ENCODE measurements at places on chromosomes 6 and 20.

DNA sequence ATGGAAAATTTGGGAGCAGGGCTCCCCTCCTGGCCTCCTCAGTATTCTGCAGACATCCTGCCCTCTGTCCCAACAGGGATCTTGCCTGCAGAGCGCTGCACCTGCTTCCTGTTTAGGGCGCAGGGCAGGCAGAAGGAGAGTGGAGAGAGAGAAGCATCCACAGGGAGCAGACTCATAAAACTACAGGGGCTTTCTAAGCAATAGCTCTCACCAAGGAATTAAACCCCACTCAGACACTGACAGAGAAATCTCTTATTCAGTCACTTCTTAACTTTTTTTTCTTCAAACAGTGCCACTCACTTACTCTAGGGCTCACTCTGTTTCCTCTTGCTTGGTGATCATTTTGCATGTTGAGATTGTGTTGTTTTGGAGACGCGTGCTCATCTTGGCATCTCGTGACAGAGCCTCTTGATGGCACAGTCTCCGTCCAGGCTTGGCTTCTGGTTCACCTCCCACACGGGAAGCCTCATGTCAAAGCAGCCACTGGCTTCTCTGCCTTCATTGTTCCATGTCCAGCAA is 153.1 kb upstream of the INSM1 start:
- DNase-seq: no peak

- DNase-seq: no peak
These were observed 12.2 kb upstream of the STK35 start for GRCh38 chr20:2089447-2089846.

DNA sequence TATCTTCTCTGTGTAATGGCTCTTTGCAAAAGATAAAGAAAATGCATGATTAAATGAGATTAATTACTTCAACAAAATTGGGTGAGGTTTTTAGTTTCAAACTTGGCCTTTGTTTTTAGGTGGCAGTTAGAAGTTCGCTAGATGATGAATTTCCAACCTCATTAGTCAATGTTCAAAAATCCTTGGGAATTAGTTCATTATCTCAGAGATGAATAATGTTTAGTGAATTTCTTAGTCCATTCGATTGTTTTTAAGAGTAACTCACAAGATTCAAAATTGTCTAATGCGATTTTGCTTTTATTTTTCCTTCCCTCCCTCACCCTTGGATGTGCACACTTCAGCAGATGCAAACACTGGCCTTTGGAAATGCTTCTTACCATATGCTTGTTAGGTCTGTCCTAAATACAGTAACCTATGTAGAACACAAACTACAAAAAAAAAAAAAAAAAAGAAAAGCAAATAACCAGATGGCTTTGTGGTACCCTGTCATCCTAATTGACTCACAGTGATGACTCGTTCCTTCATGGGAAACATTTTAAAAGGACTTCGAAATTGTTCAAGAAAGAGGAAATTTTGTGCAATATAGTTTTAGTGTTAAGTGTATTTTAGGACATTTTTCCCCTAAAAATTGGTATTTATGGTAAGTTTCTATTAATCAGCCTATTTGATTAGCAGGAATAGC is 66.7 kb downstream of the FAM229B start:
- DNase-seq: no peak

DNA sequence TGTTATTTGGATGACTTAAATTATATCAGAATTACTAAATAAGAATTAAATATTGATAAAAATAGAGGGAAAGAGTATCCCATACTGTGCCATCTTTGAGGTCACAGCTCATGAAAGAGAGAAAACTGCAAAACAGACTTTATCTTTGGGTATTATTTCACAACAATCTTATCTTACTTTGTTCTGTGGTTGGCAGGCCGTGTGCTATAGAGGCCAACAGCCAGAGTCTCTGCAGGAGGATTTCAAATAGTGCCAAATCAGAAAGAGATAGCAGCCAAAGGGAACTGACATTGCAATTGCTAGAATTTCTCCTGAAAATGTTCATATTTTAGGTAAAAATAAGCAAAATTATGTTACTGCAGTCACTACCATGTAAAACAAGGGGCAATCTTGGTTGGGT is 354.2 kb downstream of the GRIK2 start:
- no peak for DNase-seq

- DNase-seq: no peak
These were observed 255.8 kb downstream of the HDGFL1 start for GRCh38 chr6:22825210-22825609.
